GM03348 (cell line): ENCODE measurements at places on chromosomes 5 and 9.
A peak's percentile ranks its signal among the peaks of the same experiment; 100 is the strongest.

GRCh38 chr9:90844326-90844725, 42.7 kb downstream of the SYK start:
- no peak for DNase-seq

DNA sequence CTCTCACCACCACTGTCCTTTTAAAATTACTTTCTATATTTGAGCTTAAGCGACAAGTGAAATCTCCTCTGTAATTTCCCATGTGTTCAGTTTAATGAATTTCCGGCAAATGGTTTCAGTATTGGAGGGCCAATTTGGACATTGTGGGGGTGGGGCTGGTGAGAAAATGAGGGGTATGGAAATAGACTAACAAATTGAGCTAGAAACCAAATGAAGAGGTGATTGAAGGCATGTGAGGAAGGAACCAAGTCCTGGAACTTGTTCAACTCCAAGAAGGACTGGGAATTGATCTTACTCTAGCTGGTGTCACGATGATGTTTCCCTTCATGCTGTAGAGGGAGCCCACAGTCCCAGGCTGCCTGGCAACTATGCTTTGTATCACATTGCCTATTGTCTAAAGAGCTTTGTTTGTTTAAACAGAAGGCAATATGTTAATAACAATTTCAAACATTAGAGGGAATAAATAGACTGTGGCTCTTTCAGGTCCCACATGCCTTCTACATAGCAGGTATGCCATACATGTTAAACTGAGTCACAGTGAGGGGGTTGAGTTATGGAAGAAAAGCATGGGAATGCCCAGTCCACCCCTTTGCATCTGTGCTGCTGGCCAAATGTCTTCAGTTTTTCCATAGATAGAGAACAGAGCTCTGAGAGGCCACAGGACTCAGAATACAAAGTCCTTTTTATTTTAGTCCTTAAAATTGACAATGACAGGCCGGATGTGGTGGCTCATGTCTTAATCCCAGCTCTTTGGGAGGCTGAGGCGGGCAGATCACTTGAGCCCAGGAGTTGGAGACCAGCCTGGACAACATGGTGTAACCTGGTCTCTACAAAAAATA, 25.0 kb upstream of the MATR3 start:
- DNase-seq, result no peak

DNA sequence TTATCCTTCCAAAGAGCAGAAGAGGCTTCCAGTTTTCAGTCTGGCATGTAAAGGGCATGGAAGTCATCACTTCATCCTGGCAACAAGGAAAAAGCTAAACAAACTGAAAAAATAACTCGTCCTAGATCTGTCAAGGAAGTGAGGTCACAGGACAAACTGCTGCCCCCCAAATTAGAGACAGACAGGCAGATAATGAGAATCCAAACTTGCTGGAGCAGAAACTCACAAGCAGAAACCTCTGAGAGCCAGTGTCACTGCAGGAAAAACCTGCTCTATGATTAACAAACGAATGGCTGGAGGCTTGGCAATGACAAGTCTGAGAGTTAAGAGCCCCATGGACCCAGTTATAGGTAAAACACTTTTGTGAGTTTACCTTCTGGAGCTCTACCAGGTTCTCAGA, 18.9 kb upstream of the MLANA start:
- DNase-seq, result no peak

GRCh38 chr9:77841739-77842386, 189.7 kb downstream of the GNAQ start:
- DNase-seq, result peak; percentile 21

DNA sequence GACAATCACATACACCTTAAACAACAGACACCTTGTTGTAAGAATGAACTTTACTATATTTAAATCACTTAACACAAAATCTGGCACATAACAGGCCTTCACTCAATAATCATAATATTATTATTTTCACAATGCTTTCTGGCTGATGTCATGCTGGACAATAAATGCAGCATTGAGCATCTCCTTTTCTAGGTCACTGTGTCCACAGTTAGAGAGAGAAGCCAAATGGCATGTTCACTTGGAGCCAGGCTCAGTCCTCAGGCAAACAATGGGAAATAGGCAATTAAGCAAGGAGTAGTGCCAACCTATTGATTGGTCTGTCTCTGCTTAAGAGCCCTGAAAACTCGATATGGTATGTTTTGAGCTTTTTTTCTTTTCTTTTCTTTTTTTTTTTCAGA, 50.6 kb upstream of the KLF4 start:
- DNase-seq, result no peak

DNA sequence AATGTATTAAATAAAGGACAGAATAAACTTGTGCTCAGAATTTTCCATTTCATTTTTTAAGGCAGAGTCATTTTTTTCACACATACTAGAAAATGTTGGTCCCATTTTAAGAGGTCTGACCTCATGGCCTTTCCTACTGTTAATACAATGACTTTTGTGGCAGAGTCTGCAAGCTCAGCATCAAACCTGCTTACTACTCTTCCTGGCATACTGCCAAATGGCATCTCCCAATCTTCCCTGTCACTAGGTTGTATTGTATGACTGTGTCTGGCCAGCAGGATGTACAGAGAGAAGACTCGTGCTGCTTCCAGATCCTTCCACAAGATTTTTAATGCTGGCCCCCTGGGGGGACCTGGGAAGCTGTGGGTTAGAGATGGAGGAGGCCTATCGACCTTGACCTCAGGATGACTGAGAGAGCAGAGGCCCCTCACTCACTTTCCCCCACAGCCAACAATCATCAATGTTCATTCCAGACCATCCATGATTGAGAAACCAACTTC, 64.7 kb downstream of the BARX1 start:
- no peak for DNase-seq

DNA sequence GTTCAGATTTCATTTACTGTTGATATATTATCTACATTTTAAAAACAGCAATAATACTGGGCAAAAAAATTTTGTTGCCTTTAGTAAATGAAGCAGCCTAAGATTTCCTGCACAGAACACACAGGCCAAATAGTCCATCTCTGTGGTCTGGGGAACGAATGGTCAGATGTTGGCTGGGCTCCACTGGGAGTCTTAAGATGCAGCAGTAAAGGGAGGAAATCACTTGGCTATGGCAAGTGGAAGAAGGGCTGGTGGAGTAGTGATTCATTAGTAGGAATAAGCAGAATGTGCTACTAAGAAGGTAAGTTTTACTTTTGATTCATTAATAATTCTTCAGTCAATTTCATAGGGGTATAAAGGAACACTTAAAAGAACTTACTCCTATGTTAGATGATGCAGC, 91.1 kb upstream of the ARRDC3 start:
- no peak for DNase-seq
